ENCODE measurements at places on chromosomes 2 and 18.

GRCh38 chr2:71478806-71479205, 25.4 kb downstream of the DYSF start:
- DNase-seq, result no peak

DNA sequence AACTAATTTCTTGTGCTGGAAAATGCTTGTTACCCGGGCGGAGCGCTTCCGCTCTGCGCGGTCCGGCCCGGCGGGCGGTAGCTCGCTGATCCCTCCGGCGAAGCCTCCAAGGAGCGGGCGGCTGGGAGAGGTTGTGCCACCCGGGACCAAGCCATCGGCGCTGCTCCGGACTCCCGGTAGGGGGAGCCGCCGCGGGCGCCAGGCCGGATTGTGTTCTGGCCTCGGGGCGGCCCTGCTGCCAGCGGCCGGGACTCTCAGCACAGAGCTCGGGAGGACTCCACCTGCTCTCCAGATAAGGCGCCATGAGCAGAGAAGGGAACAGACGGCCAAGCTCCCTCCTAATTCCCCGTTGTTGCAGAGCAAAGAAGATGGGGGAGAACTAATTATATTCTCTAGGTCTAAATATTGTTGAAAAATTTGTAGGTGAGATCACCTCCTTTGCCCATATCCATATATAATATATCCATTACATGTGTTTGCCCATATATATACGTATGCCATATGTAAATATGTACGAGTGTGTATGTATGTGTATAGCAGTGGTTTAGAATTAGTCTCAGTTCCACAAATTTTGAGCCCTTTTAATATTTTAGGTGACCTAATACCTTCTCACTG, 13.8 kb upstream of the SATB2 start:
- DNase-seq, result no peak

DNA sequence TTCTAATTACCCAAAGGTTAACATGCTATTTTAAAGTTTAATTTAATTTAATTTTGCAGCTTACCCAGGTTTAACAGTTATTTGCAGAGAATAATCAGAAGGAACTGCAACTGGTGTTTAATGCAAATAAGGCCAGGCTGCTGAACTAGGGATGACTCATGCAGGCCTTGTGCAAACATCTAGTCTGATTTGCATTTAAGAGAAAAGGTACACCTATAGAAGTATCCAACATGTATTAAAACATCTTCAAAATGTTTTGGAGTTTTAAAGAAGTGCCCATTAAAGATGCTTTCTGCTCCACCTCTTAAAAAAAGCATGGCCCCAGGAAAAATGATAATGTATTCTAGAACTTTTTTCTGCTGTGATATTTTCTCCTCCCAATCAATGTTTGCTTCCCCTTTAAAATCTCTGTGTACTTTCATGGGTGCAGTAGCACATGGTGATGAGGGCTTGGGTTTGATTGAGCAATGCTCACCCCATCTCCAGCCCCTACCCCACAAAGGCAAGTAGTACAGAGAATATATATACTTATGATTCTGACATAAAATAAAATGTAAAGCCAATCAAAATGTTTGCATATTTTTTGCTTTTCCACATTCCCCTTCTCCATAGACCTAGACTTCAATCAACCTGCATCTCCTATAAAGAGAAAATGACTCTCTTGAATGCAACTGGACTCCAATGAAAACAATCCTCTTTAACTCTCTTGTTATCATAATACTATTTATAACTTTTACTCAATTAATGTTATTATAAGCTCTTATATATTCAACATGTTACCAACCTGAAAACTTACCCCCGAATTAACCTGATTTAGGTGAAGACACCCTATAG, 54.1 kb downstream of the ATP8B1 start:
- DNase-seq, result no peak

DNA sequence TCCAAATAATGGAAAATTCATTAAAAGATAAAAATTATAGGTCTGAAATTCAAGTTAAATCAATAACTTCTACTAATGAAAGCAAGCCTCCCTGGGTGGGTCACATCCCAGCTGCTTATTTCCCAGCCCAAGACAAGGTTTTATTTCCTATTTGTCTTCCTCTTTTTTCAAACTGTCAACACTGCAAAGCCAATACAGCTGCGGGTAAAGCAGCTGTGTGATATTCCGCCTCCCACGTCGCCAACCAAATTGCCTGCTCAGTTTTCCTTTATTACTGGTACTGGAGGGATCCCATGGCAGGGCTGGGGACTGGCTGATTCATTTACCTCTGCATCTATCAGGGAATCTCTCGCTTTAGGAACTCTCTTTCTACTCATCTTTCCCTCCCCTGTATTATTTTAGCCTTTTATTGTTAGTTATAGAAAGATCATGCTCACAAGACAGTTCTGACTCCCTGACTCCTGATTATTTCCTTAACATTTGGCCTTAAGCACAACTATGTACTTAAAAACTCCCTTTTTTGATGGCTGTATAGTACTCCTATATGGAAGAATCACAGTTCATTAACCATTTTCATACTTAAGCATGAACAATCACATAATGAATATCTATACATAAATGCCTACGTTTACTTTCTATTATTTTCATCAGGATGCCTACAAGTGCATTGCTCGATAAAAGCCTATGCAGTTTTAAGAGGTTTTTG, 253.1 kb downstream of the CDCA7 start:
- DNase-seq, result no peak

GRCh38 chr2:105330681-105331375, 1.3 kb upstream of the TGFBRAP1 start:
- no peak for DNase-seq
